ENCODE measurements at places on chromosomes 2 and 18. TPM values are rescaled to one million over a fixed set of nuclear protein-coding genes. Genes with fewer than 3 reads are reported as not detected.
A peak's percentile ranks its signal among the peaks of the same experiment; 100 is the strongest.

The SGPP2 gene
- 20.3 TPM for total RNA-seq

The IL1R1 gene
- total RNA-seq, result 20.4 TPM

The POTEE gene
- 0.56 TPM for total RNA-seq

The PPIG gene
- total RNA-seq, result 52.3 TPM

The NAT8 gene
- not detected for total RNA-seq

The CDK5R2 gene
- total RNA-seq, result not detected

The NTSR2 gene
- total RNA-seq, result not detected

The DNAJC5G gene
- total RNA-seq, result not detected

The FBLN7 gene
- total RNA-seq, result 38.9 TPM

The KIAA2012 gene
- total RNA-seq, result not detected

The RAB10 gene
- 119 TPM for total RNA-seq

The UGT1A10 gene
- not detected for total RNA-seq

The TSPYL6 gene
- not detected for total RNA-seq

The SLC30A3 gene
- total RNA-seq, result 0.90 TPM

The RAB17 gene
- total RNA-seq, result not detected

The ZNF513 gene
- total RNA-seq, result 8.6 TPM

The SPP2 gene
- total RNA-seq, result not detected

The RAB27B gene
- 0.22 TPM for total RNA-seq

The SCN1A gene
- total RNA-seq, result not detected

GRCh38 chr18:80042785-80043184 is 8.6 kb downstream of the RBFA start:
- peaks cover 3% of the 10 kb centered on the region for H3K4me1 ChIP-seq
- no peaks in the 10 kb centered on the region for H3K27me3 ChIP-seq
- no peak overlapping the region for H3K27ac ChIP-seq

DNA sequence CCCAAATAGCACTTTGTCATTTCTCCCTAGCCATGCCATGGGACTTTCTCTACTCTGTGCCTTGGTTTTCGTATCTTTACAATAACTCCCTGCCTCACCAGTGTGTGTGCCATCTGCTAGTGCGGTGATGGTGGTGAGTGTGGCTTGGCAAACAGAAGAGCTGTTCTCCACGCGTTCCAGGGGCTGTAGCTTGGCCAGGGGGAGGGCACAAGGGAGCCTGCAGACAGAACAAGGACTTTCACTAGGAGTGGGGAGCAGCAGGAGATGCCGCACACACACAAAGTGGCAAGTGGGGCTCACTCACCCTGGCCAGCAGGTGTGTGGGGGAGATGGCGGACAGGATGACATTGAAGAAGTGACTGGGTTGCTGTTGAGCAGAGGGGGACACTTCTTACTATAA is 196.9 kb downstream of the HAUS1 start:
- no peak overlapping the region for H3K4me3 ChIP-seq
- no peaks in the 10 kb centered on the region for H3K36me3 ChIP-seq

- H3K27ac ChIP-seq, result no peak overlapping the region
- DNase-seq, result no peak
- H3K4me1 ChIP-seq, result no peaks in the 10 kb centered on the region
- H3K4me3 ChIP-seq, result no peak overlapping the region
- peaks cover 14% of the 10 kb centered on the region for H3K36me3 ChIP-seq
Measured at GRCh38 chr18:48666613-48667012, 127.8 kb downstream of the CTIF start.

- no peak for DNase-seq
- H3K4me3 ChIP-seq, result no peak overlapping the region
- H3K27ac ChIP-seq, result no peak overlapping the region
Measured at GRCh38 chr2:182132605-182133004, 147.0 kb downstream of the PPP1R1C start.

DNA sequence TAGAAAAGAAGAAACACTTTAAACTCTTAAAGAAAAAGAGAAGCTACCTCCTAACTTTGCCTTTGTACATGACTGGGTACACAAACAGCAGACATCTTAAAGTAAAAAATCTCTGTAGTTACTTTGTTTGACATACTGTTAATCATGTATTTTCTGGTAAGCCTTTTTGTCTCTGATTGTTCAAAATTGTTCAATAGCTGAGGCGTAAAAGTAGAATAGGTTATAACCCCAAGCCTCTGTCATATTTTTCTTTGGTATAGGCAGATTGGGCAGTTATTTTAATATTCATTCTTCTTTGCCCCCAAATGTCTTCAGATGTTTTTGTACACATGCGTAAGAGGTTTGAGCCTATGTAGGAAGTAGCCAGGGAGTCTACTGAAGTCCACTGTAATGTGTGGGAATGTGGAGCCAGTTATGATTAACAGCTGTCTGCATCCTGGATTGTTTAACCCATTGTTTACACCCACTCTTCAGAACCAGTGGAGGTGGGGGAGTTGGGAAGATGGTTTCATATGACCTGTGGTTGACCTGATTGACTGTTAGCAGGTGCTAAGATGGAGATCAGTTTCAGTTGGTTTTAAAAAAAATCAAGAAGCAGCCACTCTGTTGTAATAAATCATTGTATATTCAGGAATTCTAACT is 150.5 kb downstream of the TANC1 start:
- no peak for DNase-seq
- H3K4me1 ChIP-seq, result no peaks in the 10 kb centered on the region
- H3K27me3 ChIP-seq, result no peaks in the 10 kb centered on the region
- H3K4me3 ChIP-seq, result no peak overlapping the region
- no peak overlapping the region for H3K27ac ChIP-seq

DNA sequence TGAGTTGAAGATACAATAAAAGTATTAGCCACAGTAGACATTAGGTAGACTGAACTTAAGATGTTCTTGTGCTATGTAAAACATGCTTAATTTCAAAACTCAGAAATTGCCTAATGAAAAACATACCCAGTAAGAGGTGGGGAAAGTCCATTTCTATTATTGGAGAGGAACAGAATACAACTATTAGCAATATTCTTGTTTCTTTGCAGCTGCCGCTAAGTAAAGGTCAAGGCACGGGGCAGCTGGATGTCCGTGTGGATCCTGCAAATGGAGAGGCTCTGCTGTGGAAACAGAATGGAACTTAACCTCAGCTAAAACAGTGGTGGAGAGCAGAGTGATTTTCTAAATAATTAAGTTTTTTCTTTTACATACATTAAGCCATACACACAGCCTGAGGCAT is 139.2 kb upstream of the ARHGAP28 start:
- no peaks in the 10 kb centered on the region for H3K27me3 ChIP-seq
- no peaks in the 10 kb centered on the region for H3K4me1 ChIP-seq
- H3K27ac ChIP-seq, result no peak overlapping the region
- DNase-seq, result no peak

- DNase-seq, result no peak
- H3K27ac ChIP-seq, result no peak overlapping the region
Measured at GRCh38 chr2:3972377-3972776, 269.0 kb downstream of the DCDC2C start.

GRCh38 chr18:67199993-67200617 is 316.4 kb downstream of the DSEL start:
- H3K27me3 ChIP-seq, result peaks cover 2% of the 10 kb centered on the region
- no peaks in the 10 kb centered on the region for H3K36me3 ChIP-seq
- H3K4me3 ChIP-seq, result no peak overlapping the region
- H3K4me1 ChIP-seq, result no peaks in the 10 kb centered on the region

DNA sequence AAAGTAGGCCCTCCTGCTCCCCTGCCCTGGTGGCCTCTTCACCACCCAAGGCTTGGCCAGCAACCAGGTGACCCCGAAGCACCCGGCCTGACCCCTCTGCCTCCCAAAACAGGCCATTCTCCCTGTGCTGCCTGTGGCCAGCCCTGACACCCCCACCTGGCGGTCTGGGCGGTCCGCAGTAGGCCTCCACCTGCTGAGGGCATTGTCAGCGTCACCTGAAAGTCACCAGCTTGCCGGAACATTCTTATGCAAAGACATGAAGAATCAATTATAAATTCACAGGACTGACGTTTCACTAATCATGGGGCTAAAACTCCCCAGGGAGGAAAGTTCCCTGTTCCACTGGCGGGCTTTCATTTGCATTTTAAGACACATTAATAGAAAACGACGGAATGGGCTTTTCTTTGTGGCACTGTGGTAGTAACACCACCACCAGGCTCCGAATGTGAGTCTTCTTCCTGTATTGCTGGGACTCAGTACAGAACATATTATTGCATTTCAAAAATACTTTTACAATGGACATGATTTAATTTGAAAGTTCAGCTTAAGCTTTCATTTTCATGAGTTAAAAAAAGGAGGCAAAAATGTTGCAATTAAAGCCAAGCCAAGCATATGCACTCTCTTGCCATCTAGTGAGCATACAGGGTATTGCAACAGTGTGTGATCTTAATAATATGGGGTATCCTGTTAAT is 57.4 kb downstream of the ADI1 start:
- H3K4me3 ChIP-seq, result no peak overlapping the region
- DNase-seq, result no peak
- peaks cover 8% of the 10 kb centered on the region for H3K36me3 ChIP-seq
- peaks cover 8% of the 10 kb centered on the region for H3K4me1 ChIP-seq

DNA sequence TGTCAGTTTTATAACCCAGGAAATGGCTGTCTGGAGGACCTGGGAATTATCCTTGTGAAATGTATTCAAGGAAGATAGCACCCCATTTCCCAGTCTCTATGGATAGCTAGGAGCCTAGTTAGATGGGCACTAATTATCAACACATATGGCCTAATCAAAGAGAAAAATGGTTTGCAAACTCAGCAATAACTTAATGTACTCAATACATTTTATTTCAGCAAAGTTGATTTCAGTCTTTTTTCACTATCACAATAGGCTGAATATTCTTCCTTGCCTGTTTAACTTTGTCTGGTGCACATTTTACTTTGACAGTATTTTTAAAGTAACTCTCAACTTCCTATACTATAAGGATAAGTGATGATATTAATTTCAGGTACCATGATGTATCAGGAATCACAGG is 756.3 kb downstream of the CCDC85A start:
- H3K27me3 ChIP-seq, result no peaks in the 10 kb centered on the region
- no peak for DNase-seq
- no peaks in the 10 kb centered on the region for H3K36me3 ChIP-seq
- H3K4me3 ChIP-seq, result no peak overlapping the region
- H3K4me1 ChIP-seq, result no peaks in the 10 kb centered on the region

- peaks cover 27% of the 10 kb centered on the region for H3K36me3 ChIP-seq
- no peaks in the 10 kb centered on the region for H3K27me3 ChIP-seq
- peak overlapping the region; percentile 98 for H3K27ac ChIP-seq
- peaks cover 28% of the 10 kb centered on the region for H3K4me1 ChIP-seq
Measured at GRCh38 chr18:3246635-3247239, 864 bp upstream of the MYL12A start.

- peaks cover 7% of the 10 kb centered on the region for H3K4me1 ChIP-seq
- no peak for DNase-seq
- H3K4me3 ChIP-seq, result no peak overlapping the region
- H3K27ac ChIP-seq, result no peak overlapping the region
- H3K27me3 ChIP-seq, result no peaks in the 10 kb centered on the region
Measured at GRCh38 chr2:223870840-223871611, 33.6 kb upstream of the AP1S3 start.

DNA sequence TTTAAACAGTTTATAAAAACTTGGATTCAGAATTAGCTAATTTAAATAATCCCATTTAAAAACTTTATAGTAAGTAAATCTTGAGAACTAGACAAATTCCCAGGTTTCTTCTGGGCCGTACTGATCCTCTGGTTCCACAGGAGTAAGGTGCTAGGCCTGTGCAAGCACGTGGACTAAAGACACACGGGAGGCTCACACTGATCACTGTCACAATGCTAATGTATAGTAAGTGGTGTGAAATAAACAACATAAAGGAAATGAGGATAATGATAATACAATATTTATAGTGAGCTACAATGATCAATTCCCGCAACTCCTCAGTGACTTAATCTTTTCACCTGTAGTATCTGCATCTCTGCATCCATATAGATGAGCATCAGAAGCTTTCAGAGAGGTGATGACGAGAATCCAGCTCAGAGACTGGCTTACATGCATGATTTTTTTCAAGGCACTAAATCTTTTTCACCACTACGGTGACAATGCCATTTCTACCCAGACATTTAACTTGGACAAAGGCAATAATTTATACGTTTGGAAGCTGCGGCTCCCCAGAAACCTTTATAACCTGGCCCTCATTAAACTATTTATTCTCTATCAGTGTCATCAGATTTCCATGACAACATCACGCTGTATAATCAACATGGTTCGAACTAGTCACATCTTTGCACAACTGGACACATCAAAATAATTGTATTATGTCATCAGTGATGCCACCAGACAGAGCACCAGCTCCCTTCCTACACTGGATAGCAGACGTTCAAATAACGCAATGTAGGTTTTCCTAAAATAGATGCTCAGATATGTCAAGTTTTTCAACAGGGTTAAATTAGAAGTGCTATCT is 196.2 kb downstream of the ZNF385B start:
- H3K36me3 ChIP-seq, result no peaks in the 10 kb centered on the region
- no peak overlapping the region for H3K27ac ChIP-seq
- DNase-seq, result no peak
- no peaks in the 10 kb centered on the region for H3K4me1 ChIP-seq
- no peaks in the 10 kb centered on the region for H3K27me3 ChIP-seq
- H3K4me3 ChIP-seq, result no peak overlapping the region

DNA sequence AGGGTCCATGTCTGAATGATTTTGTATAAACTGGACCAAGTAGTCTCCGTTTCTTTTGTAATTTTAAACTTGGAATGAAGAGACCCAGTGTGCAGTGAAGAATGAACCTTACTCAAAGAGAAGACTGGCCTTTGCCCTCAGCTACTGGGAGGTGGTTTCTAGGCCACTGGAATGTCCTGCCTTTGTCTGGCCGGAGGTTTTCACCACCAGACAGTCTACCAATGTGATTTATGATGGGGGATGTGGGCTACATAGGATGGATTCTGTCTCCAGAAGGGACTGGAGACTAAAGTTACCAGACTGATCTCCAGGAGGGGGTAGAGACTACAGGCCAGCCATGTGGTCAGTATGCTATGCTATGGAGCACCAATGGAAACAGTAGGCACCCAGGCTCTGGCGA is 42.8 kb upstream of the RAB31 start:
- no peak overlapping the region for H3K4me3 ChIP-seq
- peaks cover 1% of the 10 kb centered on the region for H3K27me3 ChIP-seq
- DNase-seq, result no peak
- H3K4me1 ChIP-seq, result no peaks in the 10 kb centered on the region
- no peak overlapping the region for H3K27ac ChIP-seq

GRCh38 chr2:29502460-29502911 is 387.3 kb downstream of the CLIP4 start:
- no peaks in the 10 kb centered on the region for H3K36me3 ChIP-seq
- H3K27me3 ChIP-seq, result peaks cover 10% of the 10 kb centered on the region
- H3K27ac ChIP-seq, result no peak overlapping the region

GRCh38 chr18:34322365-34323289 is 97.9 kb upstream of the NOL4 start:
- no peaks in the 10 kb centered on the region for H3K27me3 ChIP-seq
- H3K27ac ChIP-seq, result no peak overlapping the region
- H3K4me1 ChIP-seq, result no peaks in the 10 kb centered on the region
- peak; percentile 15 for DNase-seq
- no peak overlapping the region for H3K4me3 ChIP-seq
- H3K36me3 ChIP-seq, result no peaks in the 10 kb centered on the region

GRCh38 chr2:170087413-170087793 is 90.5 kb upstream of the MYO3B start:
- no peak overlapping the region for H3K4me3 ChIP-seq
- DNase-seq, result no peak
- no peak overlapping the region for H3K27ac ChIP-seq
- no peaks in the 10 kb centered on the region for H3K4me1 ChIP-seq

- H3K27ac ChIP-seq, result no peak overlapping the region
- H3K4me3 ChIP-seq, result no peak overlapping the region
- no peak for DNase-seq
- H3K4me1 ChIP-seq, result peaks cover 12% of the 10 kb centered on the region
- H3K36me3 ChIP-seq, result peaks cover 7% of the 10 kb centered on the region
Measured at GRCh38 chr2:10430886-10431622, 17.1 kb downstream of the ODC1 start.
